ENCODE measurements at places on chromosomes 4 and X.

- no peak for DNase-seq
Observed at GRCh38 chrX:107626481-107626880, 1.8 kb upstream of the PRPS1 start.

- no peak for DNase-seq
Observed at GRCh38 chr4:39574946-39575345, 47.7 kb upstream of the UGDH start.

DNA sequence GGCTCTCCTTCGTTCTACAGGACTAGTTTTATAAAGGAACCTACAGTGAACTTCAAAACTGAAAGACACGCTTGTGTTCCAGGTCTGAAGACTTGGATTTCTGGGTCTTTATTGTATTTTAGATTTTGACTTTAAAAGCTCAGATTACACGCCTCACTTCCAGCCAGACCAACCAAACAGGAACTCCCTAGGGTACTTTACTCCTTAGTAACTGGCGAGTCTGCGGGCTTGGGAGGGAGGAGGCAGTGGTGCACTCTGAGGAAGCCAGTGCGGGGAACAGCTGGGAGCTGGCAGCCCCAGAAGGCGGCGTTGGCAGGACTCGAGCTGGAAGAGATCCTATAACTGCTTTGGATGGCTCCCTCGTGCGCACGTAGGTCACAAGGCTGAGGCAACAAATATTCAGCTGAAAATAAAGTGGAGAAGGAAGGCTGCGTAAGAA lies 391 bp upstream of the PHKA1 start:
- no peak for DNase-seq

DNA sequence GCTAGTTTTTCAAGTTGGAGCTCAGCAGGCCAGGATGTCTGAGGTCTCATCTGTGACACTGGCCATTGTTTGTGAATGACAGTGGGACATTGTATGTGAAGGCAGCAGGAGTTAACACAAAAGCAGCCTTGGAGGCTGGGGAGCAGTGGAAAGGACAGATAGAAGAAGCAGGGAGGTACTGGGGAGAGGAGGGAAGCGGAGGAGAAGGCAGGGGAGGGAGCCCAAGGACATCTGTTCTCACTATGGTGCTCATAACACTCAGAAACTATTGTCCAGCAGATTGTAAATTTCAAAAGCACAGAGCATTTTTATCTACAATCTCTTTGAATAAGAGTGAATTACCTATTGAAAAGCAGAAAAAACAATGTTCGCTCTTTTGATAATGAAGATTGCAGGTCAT lies 253.6 kb upstream of the DIPK2B start:
- DNase-seq = no peak

DNA sequence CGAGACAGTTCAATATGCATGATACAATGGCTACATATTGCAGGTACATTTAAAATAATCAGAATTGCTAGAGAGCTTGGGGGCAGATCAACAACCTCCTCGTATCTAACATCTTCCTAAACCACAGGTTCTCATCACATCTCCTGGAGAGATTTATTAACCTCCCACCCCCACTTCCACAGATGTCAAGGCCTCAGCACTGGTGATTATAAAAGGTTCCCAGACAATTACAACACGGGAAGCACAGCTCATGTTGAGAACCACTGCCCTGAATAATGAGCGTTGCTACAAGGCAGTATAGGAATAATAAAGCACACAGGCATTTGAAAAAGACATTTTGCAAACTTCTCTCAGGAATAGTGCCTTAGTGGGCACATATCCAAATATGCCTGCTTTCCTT lies 42.8 kb downstream of the ELOVL6 start:
- no peak for DNase-seq

- no peak for DNase-seq
Observed at GRCh38 chr4:127250577-127250976, 382.2 kb upstream of the INTU start.

DNA sequence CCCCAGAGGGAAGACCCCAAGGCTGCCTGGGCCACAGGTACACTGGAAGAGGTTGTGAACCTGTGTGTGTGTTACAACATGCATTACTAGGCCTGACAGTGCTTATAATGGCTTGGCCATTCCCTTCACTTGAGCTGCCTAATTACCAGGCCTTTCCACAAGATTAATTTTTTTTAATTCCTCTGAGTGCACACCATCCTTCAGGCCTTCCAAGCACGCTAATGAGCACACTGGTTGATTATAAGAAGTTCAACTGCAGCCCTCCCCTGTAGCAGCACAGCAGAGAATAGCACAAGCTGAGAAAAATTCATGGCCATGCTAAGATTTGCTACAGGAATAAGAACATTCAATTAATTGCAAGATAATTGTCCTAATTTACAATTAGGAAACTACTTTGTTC lies 2.2 kb upstream of the SUPT20HL2 start:
- DNase-seq = no peak

GRCh38 chrX:21225643-21226042 lies 148.6 kb upstream of the CNKSR2 start:
- no peak for DNase-seq

- no peak for DNase-seq
Observed at GRCh38 chrX:29870608-29871007, 344.8 kb upstream of the MAGEB2 start.

DNA sequence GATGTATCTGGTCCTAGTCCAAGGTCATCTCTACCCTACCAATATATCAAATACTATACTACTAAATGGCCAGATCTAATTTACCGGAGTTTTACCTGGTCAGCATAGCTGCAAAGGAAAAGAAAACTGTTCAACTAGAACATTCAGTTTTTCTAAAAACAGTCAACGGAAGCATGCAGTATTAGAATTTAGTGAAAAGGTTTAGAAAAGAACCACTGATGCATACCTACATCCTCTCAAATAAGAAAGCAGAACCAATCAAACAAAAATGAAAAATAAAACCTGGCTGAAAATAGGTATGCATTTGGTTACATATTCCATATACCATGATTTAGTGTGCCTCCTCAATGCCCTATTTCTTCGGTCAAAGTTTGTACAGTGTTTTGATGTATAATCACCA lies 140.0 kb downstream of the CHM start:
- no peak for DNase-seq

DNA sequence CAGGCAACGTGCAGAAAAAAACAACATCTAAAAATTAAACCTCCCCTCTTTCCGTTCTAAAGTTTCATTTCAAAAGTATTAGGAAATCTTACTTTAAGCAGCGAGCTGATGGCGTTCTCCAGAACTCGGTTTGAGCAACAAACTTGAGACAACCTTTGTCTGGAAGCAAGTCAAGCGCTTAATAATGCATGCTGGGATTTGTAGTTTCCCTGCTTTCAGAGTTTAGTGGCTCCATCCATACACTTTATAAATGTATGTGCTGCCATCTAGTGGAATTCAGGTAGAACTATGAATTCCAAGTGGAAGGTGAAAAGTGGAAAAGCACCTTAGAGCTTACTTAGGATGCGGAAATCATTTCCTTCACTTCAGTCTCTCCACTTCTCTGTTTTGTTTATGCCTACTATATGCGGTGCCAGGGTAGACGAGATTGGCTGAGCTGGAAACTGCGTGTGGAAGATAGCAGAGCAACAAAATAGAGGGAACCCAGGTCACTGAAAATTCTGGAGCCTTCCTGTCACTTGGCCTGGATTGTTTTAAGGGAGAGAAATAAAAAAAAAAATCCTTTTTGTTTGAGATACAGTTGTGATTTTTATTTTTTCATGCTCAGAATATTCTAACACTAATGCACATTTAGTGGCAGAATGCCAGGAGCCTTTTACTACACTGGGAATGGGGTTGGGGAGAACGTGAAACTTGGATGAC lies at the start of gene BDH2:
Gene BDH2, minus strand, starts transcription at position 144 of the 702 bp plus-strand sequence. CDS start 3,580 bp downstream, outside the sequence.
- peak; percentile 14 for DNase-seq

DNA sequence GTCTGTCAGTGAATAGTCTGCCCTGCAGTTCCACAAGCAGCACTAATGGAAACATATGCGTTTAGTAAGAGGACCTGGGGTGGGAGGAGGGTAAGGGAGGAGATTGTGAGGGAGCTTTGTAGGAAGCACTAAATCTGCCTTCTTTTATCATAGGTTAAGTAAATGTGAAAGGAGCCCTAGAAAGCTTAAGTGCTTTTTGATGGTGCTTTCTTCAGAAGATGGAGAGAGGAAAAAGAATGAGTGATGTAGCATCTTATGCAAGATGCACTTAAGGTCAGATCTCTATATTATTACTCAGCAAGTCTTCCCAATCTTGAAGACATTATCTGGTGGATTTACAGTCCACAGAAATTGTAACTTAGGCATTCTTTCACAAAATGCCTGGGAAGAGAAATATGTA lies 322.7 kb downstream of the PDHA2 start:
- no peak for DNase-seq

GRCh38 chr4:159227984-159228383 lies 125.1 kb downstream of the RAPGEF2 start:
- DNase-seq = no peak

- DNase-seq = no peak
Observed at GRCh38 chr4:66585767-66586166, 915.5 kb upstream of the EPHA5 start.

GRCh38 chr4:27973700-27974099 lies 1113.1 kb downstream of the STIM2 start:
- DNase-seq = no peak

DNA sequence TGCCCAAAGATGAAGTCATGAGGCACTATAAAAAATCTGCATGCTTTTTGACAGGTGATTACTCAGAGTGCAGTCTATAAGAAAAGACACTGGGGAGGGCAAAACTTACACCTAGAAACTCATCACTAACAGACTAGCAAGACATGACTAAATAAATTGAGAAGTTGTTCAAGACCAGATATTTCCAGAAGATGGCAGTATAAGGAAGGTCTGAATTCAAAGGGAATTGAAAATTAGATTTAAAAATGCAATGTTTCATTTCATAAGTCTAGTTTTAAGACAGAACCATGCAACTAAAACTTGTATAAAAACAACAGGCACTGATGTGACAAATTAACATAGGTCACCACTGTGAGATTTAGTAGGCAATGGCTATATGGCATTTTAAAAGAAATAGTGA lies 232.5 kb upstream of the POF1B start:
- DNase-seq = no peak

DNA sequence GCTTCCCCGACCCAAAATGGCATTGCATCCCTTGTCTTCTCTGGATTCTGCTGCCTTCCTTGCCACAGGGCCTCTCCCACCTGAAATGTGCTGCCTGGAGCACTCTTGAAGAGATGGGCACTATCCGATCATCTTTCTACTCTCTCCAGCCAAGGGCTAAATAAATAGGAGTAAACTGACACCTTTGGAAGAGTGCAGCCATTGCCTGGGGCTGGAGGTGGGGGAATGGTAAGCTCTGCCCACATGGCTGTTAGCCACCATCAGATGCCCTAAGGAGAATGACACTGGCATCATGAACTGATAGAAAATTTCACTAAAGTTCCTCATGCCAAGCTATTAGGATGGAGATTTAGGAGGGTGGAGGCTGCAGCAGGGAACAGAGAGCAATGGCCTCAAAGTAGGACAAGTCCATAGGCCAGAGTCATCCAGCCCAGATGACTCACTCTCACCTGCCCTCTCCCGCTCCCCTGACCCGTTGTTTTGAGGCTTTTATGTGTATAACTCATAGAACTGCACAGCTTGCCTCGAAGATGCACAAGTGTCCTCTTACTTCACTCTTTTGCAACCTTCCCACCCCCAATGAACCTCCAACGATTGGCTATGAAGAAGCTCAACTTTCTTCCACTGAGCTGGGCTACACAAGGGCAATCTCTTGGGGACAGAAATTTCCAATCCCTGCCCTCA lies 822 bp upstream of the PFKFB1 start:
- no peak for DNase-seq

GRCh38 chr4:13546142-13546940 lies 2.0 kb upstream of the NKX3-2 start:
- no peak for DNase-seq

DNA sequence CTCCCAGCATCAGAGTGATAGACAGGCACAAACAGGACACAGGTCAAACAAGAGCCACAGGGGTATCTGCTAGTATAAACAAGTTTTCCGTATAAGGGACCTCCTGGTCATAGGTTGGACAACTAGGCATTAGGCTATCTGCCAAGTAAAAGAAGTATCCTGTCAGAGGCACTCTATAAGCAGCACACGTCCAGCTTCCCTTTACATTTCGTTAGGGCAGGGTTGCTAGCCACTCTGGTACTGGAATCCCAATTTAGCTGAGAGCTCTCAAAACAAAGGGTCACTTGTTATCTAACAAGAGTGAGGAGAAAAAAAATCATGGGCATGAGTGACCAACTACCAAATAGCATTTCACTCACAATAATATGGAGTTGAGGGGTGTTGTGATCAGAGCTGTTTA lies 780.7 kb upstream of the DIAPH2 start:
- no peak for DNase-seq

- DNase-seq = peak; percentile 60
Observed at GRCh38 chrX:69222103-69223090, 57.1 kb upstream of the PJA1 start.

- DNase-seq = no peak
Observed at GRCh38 chr4:14441561-14441960, 560.7 kb upstream of the CPEB2 start.

DNA sequence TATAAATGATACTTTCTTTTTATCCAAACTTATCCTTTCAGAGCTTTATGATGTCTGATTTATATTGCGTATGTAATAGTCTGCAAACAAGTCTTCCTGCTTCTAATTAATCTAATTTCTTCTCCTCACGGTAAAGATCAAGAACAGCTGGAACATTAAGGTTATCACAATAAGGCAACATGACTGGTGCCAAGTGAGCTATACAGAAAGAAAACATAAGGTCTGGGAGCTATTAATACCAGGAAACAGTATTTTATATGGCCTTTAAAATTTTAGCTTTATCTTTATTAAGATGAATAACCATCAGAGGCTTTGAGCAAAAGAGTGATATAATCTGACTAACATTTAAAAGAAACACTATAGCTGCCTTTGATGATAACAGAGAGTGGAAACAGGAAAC lies 28.7 kb upstream of the CABS1 start:
- no peak for DNase-seq

DNA sequence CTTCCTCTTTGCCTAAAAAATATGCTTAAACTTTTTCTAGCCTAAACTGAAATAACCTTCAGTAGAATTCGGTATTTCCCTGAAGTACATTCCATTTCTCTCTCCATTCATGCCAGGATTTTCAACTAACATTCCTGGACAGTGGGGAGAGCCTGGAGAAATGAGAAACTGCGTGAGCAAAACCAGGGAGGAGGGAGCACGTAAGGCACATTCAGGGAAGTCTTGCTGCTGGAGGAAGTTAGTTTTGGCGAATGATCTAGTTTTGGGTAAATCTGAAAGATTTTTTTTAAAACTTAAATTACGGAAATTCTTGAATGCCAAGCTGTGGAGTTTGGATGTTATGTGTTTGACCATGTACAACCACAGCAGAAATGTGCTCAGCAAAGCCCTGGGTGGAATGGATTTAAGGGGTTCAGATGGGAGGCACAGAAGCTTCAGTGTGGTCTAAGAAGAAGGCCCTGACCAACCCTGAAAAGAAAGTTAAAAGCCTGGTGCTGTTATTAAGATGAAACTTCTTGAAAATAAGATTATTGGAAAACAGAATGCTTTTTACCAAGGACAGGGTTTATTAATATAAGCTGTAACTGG lies 347.8 kb downstream of the ANK2 start:
- DNase-seq = no peak

DNA sequence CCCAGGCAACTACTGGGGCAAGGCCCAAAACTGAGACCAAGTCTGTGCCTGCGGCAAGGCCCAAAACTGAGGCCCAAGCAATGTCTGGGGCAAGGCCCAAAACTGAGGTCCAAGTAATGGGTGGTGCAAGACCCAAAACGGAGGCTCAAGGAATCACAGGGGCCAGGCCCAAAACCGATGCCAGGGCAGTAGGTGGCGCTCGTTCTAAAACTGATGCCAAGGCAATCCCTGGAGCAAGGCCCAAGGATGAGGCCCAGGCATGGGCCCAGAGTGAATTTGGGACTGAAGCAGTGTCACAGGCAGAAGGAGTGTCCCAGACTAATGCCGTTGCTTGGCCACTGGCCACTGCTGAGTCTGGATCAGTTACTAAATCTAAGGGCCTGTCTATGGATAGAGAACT lies 2.7 kb downstream of the GPRASP2 start:
- DNase-seq = no peak
